Kidney epithelial cell (primary cell): ENCODE measurements at places on chromosomes 2 and 18. TPM values are rescaled to one million over a fixed set of nuclear protein-coding genes. Genes with fewer than 3 reads are reported as not detected.

DNA sequence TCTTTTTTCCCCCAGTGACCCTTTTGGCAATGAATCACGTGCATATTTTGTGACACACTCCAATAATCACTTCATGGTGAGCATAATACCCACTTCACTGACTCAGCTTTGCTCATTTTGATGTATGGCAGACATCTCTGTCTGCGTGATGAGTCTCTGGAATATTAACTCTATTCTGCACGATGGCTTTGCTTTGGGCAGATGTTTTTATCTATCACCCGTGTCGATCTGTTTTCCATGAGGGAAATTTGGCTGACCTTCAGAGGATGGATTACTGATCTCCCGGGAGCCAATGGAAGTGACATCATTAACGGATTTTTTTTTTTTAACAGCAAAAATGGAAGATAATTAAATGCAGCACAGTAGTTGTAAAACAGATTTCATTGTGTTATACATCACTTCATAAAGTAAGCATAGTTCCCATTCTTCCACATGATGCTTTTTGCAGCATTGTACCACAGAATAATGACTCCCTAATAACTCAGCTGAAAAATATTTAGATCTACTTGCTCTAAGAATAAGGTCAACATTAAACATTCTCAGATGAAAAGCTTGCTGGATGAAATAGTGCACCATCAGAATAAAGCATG is 29.8 kb downstream of the CDC42EP3 start:
- DNase-seq = no peak

GRCh38 chr2:74366036-74366435 is 14.1 kb downstream of the DCTN1 start:
- DNase-seq = no peak

- no peak for DNase-seq
Observed at GRCh38 chr2:71071681-71072398, 3.4 kb downstream of the NAGK start.

The FOXI3 gene
- 0.21 TPM in 1 of 2 replicates, not detected in the other for total RNA-seq

GRCh38 chr2:144580521-144581161 is 60.7 kb upstream of the ZEB2 start:
- no peak for DNase-seq

DNA sequence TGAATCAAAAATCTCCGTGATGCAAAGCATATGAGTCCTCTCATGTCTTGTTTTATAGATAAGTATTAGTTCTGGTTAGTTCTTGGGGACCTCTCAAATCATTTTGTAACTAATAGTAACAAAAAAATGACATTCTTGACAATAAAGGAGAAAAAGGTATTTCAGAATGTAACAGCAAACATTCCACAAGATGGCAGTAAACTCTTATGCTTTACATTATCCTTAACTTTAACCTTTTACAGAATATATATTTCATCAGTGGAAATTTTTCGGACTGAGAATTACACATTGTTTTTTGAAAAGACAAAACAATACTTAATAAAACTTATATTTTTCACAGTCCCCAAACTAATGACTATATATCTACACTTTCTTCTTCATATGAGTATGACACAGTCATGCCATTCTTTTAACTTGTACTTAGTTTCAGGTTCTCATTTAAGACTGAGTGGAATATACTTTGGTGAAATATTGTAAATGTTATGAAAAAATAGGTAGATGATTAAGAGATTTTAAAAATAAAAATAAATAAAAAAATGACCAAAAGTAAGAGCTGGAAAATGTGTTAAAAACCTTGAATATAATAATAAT is 142.9 kb upstream of the NXPH2 start:
- DNase-seq = no peak

DNA sequence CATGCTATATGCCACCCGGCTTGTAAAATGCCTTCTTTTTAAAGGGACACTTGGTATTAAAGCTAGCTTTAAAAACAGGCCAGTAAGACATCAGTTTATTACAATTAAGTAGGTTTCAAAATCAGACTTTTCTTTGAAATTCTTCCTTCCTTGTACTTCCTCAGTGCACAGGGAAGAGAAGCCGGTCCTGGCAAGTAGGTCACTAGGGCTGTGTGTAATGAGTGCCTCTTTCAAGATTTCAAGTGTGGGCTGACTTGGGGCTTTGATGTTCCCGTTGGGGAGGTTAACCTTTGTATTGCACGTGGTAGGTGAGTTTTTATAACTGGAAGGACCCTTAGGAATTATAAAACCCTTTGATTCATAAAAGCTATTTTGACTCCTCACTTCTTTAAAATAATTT is 566.4 kb upstream of the ID2 start:
- no peak for DNase-seq

The GPR39 gene
- 5.9 and 13.8 TPM in 2 replicates for total RNA-seq
